Inflammatory macrophage treated with lipopolysaccharide for 1 hour (primary cell): ENCODE measurements at places on chromosomes 13 and 19.

- DNase-seq, result no peak
Measured at GRCh38 chr13:66840621-66841020, 389.5 kb downstream of the PCDH9 start.

- no peak for DNase-seq
Measured at GRCh38 chr19:50536662-50537305, 23.1 kb upstream of the ASPDH start.

- DNase-seq, result no peak
Measured at GRCh38 chr13:73055813-73056564, 2.8 kb upstream of the KLF5 start.

- no peak for DNase-seq
Measured at GRCh38 chr19:50925734-50926133, 14.5 kb upstream of the KLK4 start.

DNA sequence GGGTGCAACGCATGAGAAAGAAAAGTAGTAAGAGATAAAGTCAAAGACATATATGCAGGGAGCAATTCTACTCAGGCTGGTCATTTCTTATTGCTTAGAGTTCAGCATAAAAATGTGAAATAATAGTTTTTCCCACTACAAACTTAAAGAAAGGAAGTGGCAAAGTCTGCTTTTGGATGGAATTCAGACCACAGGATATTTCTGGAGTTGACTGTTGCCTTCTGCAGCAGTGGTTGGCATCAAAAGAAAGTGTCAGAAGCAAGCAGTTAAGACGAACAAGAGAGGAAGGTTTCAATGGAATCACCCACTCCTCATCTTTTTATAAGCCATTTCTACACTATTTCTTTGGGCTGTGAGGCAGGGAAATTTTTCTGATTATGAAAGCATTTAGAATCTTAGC lies 36.2 kb upstream of the TRPC4 start:
- no peak for DNase-seq
